Stimulated activated CD8-positive, alpha-beta memory T cell treated with anti-CD3 and anti-CD28 coated beads, Interleukin-7, amount 100 ng/mL, for 4 hours (primary cell): ENCODE measurements at places on chromosomes 16 and 17.

DNA sequence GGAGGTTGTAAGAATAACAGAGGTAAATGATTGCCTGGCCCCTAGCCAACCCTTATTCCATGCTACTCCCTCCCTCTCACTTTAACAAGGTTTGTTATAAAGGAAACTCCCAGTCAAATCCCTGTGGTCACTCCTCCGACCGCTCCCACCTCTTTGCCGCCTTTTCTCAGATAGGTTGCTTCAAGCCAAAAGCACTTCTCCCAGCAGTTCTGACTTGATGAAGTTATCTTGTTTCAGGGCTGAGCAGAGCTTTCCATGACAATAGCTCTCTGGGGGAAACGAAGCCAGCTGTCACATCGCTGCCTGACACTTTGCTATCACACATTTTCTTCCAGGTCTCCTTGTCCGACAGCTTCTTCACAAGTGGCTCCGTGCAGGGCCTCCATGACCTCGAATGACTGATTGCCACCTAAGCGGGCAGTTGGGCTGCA lies 278.6 kb downstream of the HAPSTR1 start:
- no peak for DNase-seq

DNA sequence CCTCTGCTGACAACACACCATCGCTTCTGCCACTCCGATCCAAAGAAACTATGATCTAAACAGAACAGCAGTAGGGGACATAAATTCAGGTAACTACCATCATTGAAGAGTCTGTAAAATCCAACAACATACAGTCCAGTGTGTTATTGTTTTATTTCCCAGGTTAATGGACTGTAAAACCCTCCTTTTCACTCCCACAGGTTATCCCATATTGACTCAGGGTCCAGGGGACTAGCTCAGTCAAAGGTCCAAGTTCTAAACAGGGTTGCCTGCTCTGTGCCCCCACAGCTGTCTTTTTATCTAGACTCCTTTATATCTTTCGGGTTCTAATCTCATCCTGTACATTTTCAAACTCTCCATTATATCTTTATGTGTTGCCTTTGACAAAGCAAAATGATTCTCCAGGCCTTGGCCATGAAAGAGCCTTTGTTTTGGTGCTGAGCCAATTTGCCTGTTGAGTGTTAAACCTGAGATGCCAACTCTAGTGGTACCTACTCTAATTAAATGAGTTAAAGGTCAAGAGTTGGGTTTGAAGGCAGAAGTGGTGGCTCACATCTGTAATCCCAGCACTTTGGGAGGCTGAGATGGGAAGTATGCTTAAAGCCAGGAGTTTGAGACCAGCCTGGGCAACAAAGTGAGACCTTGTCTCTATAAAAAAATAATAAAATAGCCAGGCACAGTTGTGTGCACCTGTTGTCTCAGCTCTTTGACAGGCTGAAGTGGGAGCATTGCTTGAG lies 80.5 kb downstream of the SNX11 start:
- DNase-seq, result no peak

GRCh38 chr17:29592850-29593551 lies at the start of gene ANKRD13B:
ANKRD13B (plus strand) TSS chr17:29593132; CDS start chr17:29593622, 490 bp downstream.
- DNase-seq, result peak; percentile 41

GRCh38 chr17:58665946-58666857 lies 25.6 kb downstream of the TEX14 start:
- DNase-seq, result no peak

- no peak for DNase-seq
These were observed 1334.8 kb downstream of the CDH11 start for GRCh38 chr16:63787014-63787413.

DNA sequence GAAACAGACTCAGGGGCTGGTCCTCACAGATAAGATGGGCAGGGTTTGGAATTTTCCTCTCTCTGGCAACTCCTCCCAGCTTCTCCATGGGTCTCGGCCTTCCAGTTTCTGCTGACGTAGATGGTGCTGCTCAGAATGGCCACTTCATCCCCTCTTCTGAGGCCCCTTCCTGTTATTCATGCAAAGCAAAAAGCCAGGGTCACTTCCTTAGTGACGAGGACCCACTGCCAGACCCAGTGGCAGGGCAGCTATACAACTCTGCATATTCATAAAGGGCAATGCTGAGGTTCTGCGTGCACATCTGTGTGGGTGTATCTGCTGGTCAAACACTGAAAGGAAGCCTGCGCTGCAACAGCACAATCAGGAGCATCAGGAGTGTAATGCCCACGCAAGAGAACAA lies 108.8 kb downstream of the WSCD1 start:
- DNase-seq, result no peak

- DNase-seq, result no peak
These were observed 837 bp downstream of the DOC2B start for GRCh38 chr17:180381-181244.

DNA sequence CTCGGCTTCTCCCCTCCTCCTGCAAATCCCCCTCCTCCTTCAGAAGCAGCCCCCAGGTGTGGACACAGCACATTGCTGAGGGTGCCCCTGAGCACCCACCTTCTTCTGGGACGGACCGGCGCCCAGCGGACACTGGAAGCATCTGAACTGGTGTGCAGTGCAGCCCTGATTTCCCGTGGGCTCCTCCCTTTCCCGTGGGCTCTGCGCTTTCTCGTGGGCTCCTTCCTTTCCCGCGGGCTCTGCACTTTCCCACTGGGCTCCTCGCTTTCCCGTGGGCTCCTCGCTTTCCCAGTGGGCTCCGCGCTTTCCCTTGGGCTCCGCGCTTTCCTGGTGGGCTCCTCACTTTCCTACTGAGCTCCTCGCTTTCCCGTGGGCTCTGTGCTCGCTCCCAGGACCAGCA lies 32.6 kb upstream of the ACSF3 start:
- no peak for DNase-seq

DNA sequence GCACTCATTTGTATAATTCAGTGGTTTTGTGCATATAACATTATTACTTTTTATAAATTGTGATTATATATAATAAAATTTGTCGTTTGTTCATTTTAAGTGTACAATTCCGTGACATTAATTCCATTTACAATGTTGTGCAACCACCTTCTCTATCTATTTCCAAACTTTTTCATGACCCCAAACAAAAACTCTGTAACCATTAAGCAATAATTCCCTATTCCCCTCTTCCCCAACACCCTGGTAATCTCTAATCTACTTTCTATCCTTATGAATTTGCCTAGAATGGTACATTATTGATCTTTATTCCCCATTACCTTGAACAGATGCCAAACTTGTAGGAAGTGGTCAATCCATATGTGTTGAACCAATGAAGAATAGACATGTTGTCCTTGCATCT lies 61.3 kb upstream of the SMIM36 start:
- DNase-seq, result no peak

- no peak for DNase-seq
These were observed 47.6 kb downstream of the NUP93 start for GRCh38 chr16:56777482-56777881.

GRCh38 chr17:77435272-77436057 lies 294.7 kb downstream of the SEC14L1 start:
- no peak for DNase-seq

DNA sequence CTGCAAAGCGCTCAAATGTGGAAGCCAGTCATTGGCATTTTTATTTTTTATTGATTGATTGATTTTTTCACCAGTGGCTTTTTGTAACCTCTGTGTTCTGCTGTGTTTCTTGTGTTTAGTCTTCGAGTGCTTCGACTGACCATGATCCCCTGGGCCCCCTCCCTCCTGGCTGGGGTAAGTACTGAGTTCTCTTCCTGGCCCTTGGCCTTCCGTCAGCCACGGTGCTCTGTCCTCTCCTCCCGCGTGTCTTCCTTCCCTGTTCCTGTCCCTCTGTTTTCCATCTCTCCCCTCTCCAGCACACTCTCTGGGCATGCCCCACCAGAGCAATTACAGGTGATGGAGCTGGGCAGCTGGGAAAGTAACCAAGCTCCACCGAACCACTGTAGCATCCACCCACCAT lies 25.8 kb upstream of the CLEC18A start:
- DNase-seq, result no peak
